ENCODE measurements at places on chromosomes 12 and 14.

GRCh38 chr14:51424561-51425251, 184.7 kb downstream of the TMX1 start:
- DNase-seq, result no peak

DNA sequence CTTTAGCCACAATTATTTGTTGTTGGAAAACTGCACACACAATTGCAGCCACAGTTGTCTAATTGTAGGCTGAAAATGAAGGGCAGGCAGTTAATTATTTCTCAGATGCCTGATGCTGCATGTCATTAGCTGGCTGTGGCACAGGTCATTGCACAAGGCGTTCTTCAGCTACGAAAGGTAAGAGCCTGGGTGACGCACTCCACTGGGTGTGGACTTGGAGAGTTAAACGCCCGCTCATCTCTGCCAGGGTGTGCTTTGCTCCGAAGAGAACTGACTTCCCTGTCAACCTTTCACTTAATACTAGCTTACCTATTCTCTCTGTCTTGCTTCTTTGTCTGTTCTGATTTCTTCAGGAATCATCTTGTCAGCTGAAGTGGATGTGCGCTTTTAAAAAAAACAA, 91.4 kb upstream of the CPM start:
- peak; percentile 89 for DNase-seq

DNA sequence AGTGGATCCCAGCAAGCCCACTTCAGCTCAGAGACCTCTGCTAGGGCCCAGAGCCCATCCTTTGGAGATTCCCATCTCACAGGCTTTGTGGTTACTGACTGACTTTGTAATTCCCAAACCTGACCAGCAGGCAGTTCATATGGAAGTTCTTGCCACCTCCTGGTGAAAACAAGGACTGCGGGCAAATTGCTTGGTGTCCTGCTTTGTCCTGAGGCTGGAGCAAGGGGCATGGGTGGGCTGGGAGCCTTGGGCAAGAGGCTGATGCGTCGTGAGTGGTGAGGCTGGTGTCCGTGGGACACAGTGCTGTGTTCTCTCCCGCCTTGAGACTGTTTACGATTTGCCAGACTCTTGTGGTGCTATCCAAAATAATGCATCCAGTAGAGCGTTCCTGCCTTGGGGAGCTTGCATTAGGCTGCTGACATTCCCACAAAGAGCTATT, 91.0 kb downstream of the LRRC74A start:
- DNase-seq, result peak; percentile 65

- peak; percentile 27 for DNase-seq
These were observed 12.4 kb upstream of the NRXN3 start for GRCh38 chr14:78157494-78158437.

DNA sequence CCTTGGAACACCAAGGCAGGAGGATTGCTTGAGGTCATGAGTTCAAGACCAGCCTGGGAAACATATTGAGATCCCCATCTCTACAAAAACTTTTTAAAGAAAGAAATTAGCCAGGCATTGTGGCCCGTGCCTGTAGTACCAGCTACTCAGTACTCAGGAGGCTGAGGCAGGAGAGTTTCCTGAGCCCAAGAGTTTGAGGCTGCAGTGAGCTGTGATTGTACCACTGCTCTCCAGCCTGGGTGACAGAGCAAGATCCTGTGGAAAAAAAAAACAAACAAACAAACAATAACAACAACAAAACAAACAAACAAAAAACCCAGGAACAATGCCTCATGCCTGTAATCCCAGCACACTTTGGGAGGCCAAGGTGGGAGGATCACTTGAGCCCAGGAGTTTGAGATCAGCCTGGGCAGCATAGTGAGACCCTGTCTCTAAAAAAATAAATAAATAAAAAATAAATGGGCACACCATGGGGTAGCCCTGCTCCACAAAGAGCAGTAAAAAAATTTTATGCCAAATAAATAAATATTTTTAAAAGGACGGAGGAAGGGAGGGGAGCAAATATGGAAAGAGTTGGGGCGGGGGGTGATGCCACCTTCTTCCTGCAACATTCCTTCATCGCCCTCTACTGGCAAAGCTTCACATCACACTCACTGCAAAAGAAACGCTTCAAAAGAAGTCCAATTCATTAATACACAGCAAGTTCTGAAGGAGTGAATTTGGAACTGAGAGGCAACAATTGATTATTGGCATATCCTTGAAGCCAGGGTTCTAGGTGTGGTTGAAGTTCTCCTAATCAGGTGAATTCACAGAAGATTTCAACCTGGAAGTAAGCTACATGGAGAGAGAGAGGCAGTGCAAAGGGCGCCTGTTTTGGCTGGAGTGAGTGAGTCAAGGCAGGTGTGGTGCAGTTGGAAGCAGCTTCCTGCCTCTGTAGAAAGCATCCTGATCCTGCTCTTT, 8.8 kb upstream of the GNPTAB start:
- DNase-seq, result peak; percentile 88

DNA sequence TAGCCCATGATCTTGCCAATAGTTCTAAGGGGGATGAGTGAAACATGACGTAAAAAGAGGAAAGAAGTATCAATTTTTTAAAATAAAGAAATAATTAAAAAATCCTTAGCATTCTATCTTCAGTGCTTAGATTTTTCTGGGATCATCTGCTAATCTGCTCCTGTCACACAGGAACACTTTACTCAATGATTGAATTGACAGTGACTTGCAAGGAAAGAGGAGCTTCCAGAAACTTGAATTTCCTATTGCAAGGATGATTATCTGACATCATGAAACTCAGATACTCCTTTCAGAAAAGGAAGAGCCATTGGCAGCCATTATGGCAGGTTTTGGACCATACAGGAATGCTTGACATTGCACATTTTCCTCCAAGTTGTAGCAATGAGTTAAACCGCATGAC, 41.4 kb upstream of the PTPRO start:
- DNase-seq, result no peak

DNA sequence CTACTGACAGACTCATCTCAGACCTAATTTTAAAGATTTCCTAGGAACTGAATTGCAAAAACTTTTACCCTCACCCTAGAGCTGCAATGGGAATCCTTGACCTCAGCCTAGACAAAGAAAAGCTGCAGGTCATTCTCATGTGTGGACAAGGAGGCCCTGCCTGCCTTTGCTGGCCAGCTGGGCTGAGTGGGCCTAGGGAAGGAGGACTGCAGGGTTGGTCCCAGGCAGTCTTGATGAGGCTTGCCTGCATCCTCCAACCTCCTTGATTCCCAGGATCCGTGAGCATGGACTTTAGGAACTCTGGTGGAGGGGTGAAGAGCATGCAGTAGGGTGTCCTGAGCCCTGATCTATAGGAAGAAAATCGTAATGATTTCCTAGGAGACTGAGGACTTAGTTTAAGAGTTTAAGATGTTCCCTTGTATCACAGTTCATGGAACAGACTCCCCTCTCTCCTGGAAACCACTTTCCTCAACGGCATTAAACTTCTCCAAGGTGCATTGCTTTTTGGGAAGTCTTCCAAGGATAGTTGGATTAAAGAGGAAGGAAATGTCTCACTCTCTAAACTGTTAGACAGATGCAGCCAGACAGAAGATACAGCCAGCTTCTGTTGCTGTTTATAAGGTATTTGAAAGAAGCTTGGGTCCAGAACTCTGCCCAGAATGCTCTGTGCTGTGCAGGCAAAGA, 55.4 kb upstream of the DDX11 start:
- DNase-seq, result no peak

- DNase-seq, result no peak
These were observed 1.7 kb upstream of the SELPLG start for GRCh38 chr12:108635201-108635996.

Measured in mucosa of descending colon (tissue), 3 donors.